ENCODE measurements at places on chromosomes 6 and 20.

DNA sequence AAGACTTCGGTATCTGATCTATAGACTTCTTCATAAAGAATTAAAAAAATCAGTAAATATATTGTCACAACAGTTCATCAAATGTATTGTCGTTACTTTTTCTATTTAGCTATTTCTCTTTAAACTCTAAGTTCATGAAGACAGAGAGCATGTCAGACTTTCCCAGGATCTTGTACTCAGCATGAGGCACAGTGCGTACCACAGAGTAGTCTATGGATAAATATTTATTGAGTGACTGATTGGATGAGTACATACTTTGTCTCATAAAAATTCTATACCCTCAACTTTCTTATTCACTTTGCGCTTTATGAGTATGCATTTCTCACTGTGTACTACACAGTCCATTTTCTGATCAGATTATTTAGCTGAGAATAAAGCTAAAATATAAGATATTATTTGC, 1284.4 kb upstream of the ADGRB3 start:
- no peak for DNase-seq

DNA sequence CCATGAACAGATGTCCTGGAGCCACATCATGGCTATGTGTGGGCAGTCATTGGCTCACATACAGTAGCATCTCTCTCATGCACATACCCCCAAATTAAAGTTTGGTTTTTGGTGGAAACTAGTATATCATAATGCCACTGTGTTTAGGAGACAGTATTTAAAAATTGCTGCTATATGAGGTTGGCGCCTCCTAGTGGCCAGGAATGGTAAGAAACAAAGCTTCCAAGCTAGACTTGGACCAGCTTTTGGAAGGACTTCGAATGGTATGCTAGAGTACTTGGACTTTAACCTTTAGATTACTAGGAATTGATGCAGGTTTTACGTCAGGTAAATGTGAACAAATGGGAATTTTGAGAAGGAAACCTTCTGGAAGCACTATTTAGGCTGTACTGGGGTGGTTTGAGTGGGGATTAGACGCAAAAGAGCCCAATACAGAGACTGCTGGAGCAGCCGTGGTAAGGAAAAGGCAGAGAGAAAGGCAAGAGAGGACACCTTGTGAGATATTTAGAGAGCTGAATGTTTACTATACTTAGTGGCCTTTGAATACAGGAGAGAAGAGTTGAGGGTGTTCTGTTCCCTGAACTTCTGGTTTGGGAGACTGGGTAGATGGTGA, 23.8 kb downstream of the PRSS35 start:
- DNase-seq, result peak; percentile 15

- DNase-seq, result no peak
Observed at GRCh38 chr6:100230115-100230952, 234.4 kb downstream of the SIM1 start.

GRCh38 chr20:21027569-21027968, 78.6 kb downstream of the LINC00237 start:
- DNase-seq, result no peak

- DNase-seq, result no peak
Observed at GRCh38 chr20:32204205-32205109, 3.1 kb downstream of the PLAGL2 start.

DNA sequence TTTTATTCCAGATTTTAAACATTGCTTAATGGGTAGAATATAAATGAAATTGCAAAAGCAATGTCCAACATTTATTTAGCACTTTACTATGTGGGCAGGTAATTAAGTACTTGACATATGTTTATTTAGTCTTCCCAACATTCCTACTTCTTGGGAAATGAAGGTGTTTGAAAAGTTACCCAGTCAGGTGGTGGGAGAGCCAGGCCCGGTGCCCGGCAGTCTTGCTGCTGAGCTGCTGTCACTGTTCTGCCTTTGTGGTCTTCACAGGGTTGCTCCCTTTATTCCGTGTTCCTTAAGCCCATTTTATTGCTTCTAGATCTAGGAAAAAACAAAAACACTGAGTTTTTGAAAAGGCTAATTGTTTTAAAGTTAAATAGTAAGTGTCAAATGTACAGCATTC, 42.6 kb upstream of the TULP4 start:
- no peak for DNase-seq

DNA sequence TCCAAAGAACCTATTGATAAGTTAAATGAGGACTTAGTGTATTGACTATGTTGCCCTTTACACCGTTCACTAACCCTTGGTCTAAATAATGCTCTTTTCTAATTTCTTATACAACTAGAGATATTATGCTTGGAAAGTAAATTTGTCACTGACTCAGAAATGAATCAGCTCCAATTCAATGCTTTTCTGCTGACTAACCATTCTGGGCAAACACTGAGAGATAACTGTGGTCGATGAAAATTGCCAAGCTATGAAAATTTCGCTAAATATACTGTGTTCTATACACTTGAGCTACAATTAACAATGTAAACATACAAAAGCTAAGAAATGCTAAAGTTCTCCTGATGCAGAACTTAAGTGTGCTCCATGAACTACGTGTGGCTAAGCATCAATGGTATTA, 23.1 kb upstream of the FBXO9 start:
- DNase-seq, result no peak

DNA sequence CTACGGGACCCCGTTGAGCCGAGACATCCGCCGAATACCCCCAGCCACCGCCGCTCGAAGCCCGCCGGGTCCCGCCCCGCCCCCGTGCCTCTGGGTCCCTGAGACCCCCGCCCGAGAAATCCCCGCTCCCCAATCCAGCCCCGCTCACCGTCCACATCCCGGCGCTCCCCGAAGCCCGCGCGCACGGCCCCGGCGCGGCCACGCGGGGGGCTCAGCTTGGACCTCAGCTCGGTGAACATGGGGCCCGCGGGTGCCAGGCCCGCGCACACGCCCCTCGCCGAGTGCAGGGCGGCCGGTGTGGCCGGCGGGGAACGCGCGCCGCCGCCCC, 249 bp downstream of the SAMD10 start:
- DNase-seq, result peak; percentile 32

DNA sequence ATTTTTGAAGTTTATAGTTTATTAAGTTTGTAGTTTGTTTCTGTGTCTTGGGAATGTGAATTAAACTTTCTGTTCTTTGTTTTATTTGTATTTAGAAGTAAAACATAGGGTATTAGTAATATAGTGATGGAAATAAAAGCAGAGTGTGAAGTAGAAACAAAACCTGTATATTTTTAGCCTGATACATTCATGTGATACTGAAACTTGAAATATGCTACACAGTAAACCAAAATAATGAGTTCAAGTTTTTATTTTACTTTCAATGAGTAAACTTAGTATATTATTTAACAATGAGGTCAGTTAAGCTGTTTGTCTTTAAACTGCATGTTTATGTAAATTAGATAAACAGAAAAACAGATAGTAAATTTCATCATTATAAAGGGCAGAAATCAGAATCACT, 1592.6 kb downstream of the GRIK2 start:
- no peak for DNase-seq

GRCh38 chr6:99119109-99120031, 171.6 kb upstream of the FBXL4 start:
- DNase-seq, result peak; percentile 28

GRCh38 chr20:3042625-3043024, 797 bp upstream of the GNRH2 start:
- DNase-seq, result no peak

DNA sequence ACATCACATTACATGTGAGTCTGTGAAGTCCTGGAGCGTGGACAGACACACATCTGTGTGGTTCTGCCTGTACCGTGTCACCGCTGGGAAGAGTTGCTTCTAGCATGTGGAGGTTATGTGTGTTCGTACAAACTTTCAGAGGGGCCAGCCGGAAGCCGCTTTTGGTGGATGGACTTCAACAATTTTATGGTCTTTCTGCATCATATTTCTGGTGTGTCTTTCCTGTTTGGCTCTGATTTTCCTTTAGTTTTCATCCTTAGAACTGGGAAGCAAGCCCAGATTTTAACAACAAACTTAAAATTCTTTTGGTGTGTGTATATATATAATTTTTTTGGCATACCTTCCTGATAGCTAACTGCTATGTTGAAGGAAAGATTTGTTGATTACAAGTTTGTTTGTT, 71.2 kb downstream of the TIAM2 start:
- DNase-seq, result no peak

GRCh38 chr6:22668307-22668706, 98.9 kb downstream of the HDGFL1 start:
- DNase-seq, result no peak

DNA sequence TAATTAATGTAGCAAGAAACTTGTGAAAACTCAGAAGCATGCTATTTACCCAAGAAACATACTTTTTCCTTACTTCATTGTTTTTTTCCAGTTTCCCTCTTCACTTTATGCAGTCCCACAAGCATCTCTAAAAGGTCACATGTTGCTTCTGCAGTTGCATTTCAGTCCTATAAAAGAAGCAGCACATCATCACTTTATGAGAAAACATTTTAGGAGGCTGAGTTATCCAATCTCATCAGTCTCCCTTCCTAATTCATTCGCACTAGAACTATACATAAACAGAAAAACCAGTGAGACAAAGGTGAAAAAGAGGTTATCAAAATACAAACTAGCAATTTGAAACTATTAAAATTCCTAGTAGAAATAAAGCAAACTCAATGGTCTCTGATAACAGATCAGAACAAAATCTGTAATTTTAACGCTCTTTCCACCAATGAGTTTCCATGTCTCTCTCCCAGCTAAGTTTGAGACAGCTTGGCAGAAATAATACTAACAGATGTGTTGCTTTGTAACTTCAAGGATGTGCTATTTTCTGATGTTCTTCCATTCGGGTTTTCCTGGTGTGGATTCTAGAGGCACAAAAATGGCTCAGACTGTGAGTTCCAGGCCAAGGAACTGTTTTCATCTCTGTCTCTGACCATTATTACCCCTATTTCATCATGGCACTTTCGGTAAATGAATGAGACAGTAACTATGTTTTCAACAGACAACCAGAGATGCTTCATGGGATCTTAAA, 48.4 kb downstream of the ZHX3 start:
- no peak for DNase-seq

DNA sequence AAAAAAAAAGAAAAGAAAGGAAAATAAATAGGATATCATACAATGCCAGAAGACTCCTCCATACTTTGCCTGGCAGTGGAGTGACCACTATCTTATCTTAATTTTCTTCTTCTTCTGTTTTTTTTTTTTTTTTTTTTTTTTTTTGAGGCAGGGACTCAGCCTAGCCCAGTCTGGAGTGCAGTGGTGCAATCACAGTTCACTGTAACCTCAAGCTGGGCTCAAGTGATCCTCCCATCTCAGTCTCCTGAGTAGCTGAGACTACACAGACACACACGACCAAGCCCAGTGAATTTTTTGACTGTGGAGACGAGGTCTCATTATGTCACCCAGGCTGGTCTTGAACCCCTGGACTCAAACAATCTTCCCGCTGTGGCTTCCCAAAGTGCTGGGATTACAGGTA, 17.1 kb upstream of the MMP9 start:
- no peak for DNase-seq

DNA sequence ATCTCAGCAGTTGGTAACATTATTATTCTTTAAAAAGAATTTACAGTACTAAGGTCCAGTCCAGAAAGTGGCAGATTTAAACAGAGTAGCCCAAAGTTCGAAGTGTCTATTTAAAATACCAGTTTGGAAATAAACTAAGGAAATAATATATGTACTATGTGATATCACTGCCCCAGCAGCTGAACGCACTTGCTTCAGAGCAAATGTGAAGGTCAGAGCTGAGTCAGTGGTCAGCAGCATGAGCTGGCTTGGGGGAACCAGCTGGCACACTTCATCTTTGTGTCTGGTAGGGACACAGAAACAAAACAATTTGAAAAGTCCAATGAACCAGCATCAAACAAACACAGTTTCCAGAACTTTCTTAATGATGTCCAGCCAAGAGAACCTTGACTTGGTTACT, 15.4 kb downstream of the TMEM14B start:
- DNase-seq, result no peak
